ENCODE measurements at places on chromosomes 13 and 19.

DNA sequence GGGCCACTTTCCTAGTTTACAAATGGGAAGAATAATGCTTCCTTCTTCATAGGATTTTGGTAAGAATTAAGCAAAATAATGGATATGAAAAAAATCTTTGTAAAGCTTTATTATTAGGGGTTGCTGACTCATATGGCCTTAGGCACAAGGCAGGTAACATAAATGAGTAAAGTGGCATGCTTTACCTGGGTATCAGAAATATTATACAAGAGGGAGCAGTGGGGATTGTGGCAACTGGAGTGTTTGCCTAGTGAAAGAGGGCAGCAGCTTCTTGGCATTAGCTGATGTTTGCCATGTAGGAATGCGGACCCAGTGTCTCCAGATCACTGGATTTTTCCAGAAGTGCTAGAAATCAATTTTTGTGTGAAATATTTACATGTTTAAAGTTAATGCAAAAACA is 19.5 kb downstream of the WDFY2 start:
- no peak for DNase-seq

DNA sequence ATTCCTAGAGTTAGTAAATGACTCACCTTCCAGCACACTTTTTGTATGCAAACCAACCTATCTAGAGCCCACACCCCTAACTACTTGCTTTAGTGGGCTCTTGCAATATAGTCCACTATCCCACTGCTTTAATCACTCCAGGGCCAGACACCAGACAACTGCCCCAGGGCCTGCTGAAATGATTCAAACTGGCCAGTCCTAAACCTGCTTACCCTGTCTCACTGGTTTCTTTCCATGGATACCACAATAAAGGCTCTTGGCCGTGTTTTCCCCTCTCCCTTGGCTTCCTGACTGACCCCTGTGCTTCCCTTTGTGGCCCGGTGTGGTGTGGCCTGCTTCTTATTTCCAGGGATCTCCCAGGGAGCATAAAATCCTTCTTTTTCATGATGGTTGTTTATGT is 14.6 kb downstream of the HS6ST3 start:
- DNase-seq, result no peak

DNA sequence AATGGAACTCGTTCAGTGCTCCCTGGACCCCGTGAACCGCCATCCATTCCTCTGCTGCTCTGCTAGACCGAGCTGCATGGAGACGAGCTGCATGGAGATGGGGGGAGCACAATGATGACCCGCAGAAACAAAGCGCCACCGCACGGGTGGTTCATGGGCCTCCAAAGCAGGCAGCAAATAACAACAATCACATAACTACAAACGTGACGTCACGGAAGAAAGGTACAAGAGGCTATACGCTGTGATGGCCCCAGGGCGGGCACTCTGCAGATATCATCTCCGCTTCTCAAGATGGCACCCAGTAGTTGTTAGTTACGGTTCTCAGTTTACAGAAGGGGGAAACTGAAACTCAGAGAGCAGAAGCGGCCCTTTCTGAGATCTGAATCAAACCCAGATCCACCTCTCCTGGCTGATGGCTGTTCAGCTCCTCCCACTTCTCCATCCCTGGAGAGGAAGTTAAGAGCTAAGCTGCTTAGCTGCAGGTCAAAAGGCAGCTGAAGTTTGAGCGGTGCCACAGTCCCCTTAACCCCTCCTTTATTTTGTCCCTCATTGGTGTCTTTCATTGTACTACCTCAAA is 1.7 kb downstream of the ATP13A1 start:
- DNase-seq, result no peak

DNA sequence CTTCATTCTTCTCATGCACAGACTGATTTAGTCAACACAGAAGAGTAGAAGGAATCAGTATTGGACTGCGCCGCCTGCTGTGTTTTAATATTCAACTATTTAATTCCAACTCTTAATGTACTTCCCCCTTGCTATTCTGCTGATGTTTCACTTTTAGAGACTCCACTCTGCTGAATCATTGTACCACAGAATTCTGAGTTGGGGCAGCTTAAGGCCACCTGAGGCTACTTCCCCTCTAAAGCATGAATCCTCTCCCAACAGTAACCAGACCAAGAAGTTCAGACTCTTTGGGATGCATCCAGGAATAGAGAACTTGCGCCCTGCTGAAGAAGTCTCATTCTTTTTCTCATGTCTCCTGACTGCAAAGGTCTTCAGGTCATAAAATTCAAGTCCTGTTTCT is 708.8 kb downstream of the UQCRFS1 start:
- DNase-seq, result no peak

GRCh38 chr13:103960001-103960400 is 893.8 kb upstream of the SLC10A2 start:
- DNase-seq, result no peak

- DNase-seq, result no peak
These were observed 33.1 kb downstream of the MYO16 start for GRCh38 chr13:108662528-108662927.

GRCh38 chr19:48852292-48852691 is 16.0 kb upstream of the HSD17B14 start:
- DNase-seq, result no peak

DNA sequence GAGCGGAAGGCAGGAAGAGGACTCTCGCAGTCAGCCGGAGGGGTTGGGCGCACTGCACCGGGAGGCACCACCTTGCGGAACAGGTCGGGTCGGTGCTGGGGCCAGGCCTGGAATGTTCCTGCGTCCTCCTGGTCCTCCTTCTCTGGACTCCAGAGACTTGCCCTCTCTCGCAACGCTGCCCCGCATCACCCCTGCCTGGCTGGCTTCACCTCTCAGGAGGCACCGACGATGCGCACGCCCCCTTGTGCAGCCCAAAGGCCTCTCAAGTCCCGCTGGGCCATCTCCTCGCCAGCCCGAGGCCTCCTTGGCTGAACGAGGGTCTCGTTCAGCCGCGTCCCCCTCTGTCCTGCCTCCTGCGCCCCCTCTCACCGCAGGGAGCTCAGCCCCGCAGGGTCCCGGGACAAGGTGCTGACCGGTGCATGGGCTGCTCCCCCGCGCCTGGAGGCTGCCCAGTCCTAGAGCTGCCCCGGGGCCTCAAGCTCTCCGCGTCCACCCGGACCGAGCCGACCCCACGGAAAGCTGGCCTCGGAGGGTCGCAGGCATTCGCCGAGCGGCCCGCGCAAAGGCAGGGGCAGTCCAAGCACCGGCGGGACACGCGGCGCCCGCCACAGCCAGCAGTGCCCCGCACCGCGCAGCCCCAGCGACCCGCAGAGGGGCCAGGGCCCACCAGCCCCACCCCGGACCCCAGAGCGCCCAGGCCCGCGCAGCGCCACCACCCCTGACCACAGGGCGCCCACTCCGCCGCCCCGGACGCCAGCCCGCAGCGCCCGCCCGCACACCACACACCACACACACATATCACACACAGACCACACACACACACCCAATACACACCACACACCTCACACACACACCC is 133.8 kb downstream of the CRYL1 start:
- DNase-seq, result no peak

- DNase-seq, result peak; percentile 42
These were observed 297.3 kb downstream of the ZNF536 start for GRCh38 chr19:30669329-30670010.

GRCh38 chr19:48986211-48986610 is 6.9 kb downstream of the GYS1 start:
- no peak for DNase-seq

- no peak for DNase-seq
These were observed 4.4 kb downstream of the GRTP1 start for GRCh38 chr13:113359571-113359970.

DNA sequence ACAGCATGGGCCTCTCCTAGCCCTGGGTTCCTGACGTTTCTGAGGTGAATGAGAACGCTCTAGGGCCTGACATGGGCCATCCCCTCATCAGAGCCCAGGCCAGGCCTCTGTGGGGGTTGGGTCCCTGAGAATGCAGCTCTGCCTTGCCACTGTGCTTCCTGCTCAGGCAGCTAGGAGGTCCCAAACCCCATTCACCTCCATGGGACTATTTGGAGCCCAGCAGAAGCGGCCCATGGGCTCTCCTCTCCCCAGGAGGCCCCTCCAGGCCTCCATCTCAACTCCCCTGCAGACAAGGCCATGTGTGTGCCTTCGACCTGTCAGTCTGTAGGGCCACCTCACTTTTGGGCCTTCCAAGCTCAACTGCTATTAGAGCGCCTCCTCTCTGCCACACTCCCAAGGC is 36.9 kb downstream of the ELL start:
- no peak for DNase-seq
